CD4-positive, alpha-beta memory T cell (primary cell): ENCODE measurements at places on chromosomes 7 and 10.

- no peak for DNase-seq
- peaks cover 65% of the 10 kb centered on the region for H3K4me1 ChIP-seq
- no peaks in the 10 kb centered on the region for H3K36me3 ChIP-seq
- H3K27ac ChIP-seq = no peak overlapping the region
- H3K27me3 ChIP-seq = no peaks in the 10 kb centered on the region
Measured at GRCh38 chr7:128108129-128108528, 76.9 kb upstream of the LRRC4 start.

GRCh38 chr7:40186586-40186985, 51.8 kb downstream of the SUGCT start:
- H3K4me3 ChIP-seq = no peak overlapping the region
- H3K4me1 ChIP-seq = no peaks in the 10 kb centered on the region
- H3K36me3 ChIP-seq = no peaks in the 10 kb centered on the region
- no peak for DNase-seq
- no peaks in the 10 kb centered on the region for H3K27me3 ChIP-seq

GRCh38 chr7:138563808-138564207, 103.7 kb downstream of the TRIM24 start:
- H3K36me3 ChIP-seq = peaks cover 33% of the 10 kb centered on the region
- no peak overlapping the region for H3K27ac ChIP-seq
- H3K4me3 ChIP-seq = no peak overlapping the region
- no peak for DNase-seq

GRCh38 chr7:151235091-151235787, 3.0 kb downstream of the CHPF2 start:
- no peak for DNase-seq
- H3K36me3 ChIP-seq = peaks cover 29% of the 10 kb centered on the region
- H3K27ac ChIP-seq = no peak overlapping the region
- no peak overlapping the region for H3K4me3 ChIP-seq

DNA sequence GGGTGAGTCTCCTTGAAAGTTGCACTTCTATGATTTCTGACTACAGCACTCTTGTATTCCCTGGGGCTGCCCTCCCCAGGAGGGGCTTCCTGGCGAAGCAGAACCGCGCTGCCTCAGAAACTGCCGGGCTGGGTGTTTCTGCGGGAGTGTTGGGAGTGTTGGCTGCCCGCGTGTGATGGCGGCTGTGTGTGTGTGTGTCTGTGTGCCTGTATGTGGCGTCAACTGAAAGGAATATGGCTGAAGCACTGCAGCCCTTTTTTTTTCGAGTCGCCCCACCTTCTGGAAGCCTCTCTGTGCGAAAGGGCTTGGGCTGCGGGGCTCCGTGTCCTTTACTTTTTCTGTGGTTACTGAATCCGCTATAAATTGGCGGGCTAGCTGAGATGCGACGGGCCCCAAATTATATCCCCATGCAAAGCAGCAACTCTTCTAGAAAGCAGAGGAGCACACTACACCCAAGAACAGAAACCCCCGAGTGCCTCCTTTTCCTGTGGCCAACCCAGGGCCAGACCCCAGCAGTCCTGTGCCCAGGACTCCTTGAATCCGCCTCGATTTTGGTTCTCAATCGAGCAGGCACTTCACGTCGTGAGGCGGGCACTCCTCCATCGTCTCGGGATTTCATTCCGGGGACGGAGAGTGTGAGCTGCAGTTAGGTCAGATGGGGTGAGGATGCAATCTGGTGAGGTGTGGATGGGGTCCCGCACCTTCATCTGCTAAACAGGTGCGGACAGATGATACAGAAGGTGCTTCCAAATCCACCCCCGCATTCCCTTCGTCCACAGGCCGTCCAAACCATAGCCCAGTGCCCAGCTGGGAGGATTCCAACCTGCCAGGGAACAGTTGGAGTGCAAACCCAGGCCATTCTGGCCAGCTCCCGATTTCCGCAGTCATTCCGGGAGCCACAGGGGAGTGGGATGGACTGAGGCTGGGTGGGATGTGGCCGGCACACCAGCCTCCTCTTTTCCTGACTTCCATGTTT, 22.5 kb upstream of the ZNF273 start:
- DNase-seq = no peak
- H3K27me3 ChIP-seq = no peaks in the 10 kb centered on the region
- H3K36me3 ChIP-seq = no peaks in the 10 kb centered on the region
- peaks cover 5% of the 10 kb centered on the region for H3K4me1 ChIP-seq
- no peak overlapping the region for H3K27ac ChIP-seq

DNA sequence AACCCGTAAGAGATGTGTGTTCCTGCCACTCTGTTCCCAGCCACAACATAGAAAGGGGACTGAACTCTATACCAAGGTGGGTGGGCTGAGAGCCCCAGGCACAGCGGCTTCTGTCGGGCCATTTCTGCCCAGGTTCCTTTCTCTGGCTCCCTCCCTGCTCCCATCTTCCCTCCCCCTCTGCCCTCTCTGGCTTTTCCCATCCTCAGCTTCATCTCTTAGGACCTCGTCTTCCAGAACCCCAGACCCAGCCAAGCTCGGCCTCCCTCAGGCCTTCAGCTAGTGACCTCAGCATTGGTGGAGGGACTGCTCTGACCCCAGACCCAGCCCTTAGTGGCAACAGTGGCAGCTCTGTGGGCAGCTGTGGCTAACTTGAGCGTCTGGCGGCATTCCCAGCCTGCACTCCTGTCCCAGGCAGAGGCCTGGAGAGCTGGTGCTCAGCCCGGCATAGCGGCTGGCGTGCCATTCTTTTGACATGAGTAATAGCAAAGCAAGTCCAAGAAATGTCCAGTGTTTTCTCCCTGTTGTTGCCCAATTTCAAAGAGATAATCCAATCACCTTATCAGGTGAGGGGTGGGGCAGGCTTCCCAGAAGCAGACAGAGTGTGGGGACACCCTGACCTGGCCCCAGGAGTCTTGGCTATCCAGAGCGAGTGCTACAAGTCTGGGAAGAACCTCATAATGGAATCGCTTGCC, 15.9 kb downstream of the PTPRE start:
- no peak overlapping the region for H3K27ac ChIP-seq
- H3K27me3 ChIP-seq = no peaks in the 10 kb centered on the region
- no peak for DNase-seq
- no peaks in the 10 kb centered on the region for H3K4me1 ChIP-seq
- no peak overlapping the region for H3K4me3 ChIP-seq

DNA sequence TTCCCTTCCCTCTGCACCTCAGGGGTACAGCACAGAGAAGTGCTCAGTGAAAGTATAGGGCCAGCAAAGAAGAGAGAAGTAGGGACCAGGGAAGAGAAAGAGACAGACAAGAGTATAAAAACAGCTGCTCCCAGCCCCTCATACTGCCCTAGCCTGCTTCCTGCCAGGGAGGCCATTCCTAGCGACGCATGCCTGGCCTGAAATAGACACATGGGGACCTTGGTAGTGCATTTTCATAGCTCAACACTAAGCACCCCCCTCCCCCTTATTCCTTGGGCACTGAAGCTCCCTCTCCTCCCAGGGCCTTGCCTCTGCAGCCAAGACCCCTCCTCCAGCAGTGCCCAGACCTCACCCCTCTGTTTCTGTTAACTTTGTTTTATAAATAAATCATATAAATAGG, 64.7 kb downstream of the ZMIZ1 start:
- H3K27ac ChIP-seq = no peak overlapping the region
- no peaks in the 10 kb centered on the region for H3K36me3 ChIP-seq
- peaks cover 35% of the 10 kb centered on the region for H3K4me1 ChIP-seq
- no peak overlapping the region for H3K4me3 ChIP-seq
- no peak for DNase-seq
- H3K27me3 ChIP-seq = no peaks in the 10 kb centered on the region

DNA sequence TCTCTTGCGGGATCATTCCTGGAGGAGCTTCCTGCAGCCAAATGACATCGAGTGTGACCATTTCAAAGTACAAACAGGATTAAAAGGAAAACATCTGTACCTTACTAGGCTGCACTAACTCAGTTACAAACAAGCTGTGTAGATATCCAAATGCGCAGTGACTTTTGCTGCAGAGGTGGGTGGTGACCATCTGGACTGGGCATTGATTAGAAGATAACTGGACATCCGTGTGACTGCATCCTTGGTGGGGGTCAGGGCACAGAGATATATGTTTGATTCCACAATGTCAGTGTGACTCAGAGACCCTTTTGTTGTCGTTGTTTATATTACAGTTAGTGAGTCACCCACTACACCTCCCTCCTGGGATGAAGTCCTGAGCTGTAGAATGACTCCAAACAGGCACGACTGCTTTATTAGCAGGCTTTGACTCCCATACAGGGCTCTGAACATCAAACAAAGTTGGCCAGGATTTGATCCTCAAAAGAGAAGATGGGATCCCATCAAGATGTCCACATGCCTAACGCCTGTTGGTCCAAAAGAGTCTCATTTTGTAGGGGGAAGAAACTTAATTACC, 56.7 kb upstream of the SDK1 start:
- no peak overlapping the region for H3K4me3 ChIP-seq
- no peaks in the 10 kb centered on the region for H3K36me3 ChIP-seq
- no peaks in the 10 kb centered on the region for H3K27me3 ChIP-seq
- no peaks in the 10 kb centered on the region for H3K4me1 ChIP-seq

DNA sequence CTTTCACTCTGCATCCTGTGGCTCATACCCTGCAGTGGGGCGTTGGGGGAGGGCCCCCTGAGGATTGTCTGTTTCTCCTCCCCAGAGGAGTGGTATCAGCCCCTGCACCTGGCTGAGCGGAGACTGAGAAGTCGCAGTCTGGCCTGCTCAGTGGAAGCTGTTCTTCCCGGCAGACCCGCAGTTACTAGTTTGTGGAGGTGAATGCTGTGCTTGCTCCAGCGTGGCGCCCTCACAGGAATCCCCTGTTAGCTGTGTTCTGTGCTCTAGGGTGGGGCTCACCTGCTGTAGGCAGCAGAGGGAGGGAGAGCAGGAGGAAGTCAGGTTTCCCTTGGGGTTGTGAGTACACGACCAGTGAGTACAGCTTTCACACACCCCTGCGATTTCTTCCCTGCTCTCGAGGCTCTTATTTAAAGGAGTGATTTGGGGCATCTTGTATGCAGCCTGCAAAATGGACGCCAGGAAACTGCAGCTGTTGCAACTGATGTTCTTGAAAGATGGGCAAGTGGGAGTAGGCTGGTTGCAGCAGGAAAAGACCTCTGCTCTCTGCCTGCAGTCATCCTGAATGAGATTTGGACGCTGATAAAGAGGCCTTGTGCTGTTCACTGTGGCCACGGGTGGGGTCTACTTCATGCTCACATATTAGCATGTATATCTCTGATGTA, 66.4 kb downstream of the HK1 start:
- peak overlapping the region; percentile 57 for H3K27ac ChIP-seq
- H3K36me3 ChIP-seq = peaks cover 8% of the 10 kb centered on the region
- H3K27me3 ChIP-seq = no peaks in the 10 kb centered on the region
- no peak overlapping the region for H3K4me3 ChIP-seq
- H3K4me1 ChIP-seq = peaks cover 73% of the 10 kb centered on the region

DNA sequence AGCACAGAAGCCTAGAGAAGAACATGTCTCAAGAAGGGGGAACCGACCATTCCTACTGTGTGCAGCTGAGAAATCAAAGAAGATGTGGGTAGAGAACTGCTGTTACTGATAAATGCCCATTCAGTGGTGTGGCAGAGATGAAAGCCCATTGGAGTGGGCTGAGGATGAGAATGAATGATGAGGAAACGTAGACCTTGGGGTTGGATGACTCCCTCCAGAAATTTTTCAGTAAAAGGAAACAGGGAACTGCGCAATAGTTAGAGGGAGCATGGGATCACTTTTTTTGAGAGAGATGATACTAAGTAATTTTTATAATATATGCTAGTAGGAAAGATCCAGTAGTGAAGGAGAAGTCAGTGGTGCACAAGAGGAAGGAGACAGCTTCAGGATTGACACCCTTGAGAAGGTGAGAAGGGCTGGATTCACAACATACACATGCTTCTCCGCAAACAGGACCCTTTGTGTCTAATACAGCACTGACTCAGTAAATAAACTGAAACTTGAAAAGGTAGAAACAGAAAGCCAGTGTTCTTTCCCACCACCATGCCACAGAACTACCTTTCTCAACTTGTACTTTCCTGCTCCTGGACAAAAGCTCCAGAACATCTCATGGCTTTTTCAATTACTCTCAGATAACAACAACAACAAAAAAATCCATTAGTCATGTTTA, 104.7 kb upstream of the IL6 start:
- H3K36me3 ChIP-seq = no peaks in the 10 kb centered on the region
- no peak overlapping the region for H3K27ac ChIP-seq
- H3K4me3 ChIP-seq = no peak overlapping the region
